ENCODE measurements at places on chromosomes 13 and 19.

- no peak for DNase-seq
These were observed 491.2 kb downstream of the COG6 start for GRCh38 chr13:40146611-40147117.

DNA sequence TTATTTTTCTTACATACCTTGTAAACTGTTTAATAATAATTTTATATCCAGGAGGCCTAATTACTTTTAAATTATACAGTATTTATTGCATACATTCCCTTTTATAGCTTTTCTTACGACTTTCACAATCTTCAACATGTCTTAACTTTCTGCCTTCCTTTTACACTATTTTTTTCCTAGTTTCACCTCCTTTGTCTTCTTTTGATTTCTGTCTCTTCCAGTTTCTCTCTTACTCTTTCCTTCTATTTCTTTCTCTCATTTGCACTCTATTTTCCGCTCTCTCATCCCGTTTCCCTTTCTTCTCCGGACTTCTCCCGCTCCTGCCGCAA is 11.5 kb downstream of the ZNF552 start:
- no peak for DNase-seq

GRCh38 chr19:33430674-33431277 is 57.3 kb downstream of the CEBPG start:
- DNase-seq, result peak; percentile 86

DNA sequence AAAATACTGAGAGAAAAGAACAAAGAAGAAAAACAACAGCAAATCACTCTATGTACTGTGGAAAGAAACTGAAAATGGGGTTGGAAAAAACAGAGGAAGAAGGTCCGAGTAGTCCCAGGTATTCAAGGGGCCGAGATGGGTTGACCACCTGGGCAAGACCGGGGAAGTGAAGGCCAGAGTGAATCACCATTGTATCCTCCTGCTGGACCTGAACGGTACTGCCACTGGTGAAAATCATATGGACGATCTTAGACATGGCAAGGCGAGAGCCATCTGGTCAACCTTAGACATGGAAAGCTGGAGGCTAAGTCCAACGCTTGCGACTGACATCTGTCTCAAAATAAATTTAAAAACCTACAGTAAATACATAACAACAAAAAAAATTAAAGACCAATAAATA is 44.4 kb upstream of the ZNF91 start:
- no peak for DNase-seq

DNA sequence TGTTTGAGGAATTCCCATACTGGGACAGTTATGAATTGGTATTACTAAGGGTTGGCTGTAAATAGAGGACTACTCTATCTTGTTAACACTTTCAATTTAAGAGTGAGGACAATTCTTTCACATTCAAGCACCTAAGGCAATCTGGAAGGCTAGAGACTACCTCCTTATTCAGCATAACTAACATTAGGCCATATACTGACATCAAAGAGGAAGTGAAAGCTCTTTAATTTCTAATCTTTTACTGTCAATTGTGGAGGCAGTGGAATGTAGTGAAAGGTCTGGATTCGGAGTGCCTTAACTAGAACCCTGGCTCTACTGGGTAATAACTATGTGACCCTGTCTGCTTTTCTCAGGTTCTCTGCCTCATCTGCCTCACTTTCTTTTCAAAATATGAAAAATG is 134.0 kb downstream of the UFM1 start:
- DNase-seq, result no peak

GRCh38 chr13:110209950-110210603 is 96.9 kb downstream of the COL4A1 start:
- DNase-seq, result no peak

GRCh38 chr13:20960663-20961309 is 58.2 kb upstream of the XPO4 start:
- DNase-seq, result no peak

- DNase-seq, result no peak
These were observed 13.5 kb upstream of the ARHGAP45 start for GRCh38 chr19:1053176-1054101.

- no peak for DNase-seq
These were observed at the start of gene NAPSA for GRCh38 chr19:50365434-50366306. Gene NAPSA (minus strand): TSS chr19:50365639. CDS start chr19:50365621, 18 bp downstream.

DNA sequence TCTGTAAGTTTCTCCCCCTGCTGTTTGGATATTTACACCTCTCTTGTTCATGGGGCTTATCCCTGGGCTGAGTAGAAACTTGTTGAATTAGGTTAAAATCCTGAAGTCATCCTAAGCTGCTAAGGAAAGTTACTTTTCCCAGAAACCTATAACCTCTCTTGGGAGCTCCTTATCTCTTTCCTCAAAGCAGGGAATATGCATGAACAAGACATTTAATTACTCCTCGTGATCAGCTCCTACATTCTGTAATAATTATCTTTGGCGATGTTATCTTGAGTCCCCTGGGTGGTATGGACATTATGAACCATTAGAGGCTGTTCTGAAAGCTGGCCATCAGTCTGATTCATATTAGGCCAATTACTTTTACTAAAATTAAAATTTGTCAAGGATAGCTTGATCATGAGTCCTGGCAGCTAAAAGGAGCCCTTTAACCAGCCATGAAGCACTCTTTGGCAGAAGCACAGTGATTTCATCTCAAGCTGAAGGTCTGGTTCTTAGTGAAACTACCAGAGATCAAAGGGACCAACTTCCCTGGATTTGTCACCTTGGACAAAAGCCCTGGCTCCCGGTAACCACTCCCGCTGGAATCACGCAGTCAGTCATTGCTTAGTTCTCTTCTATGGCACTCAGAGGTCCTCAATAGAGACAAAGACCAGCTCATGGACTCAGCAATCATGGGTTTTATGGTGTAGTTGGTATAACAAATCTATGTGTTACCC is 811.8 kb downstream of the UQCRFS1 start:
- DNase-seq, result no peak

DNA sequence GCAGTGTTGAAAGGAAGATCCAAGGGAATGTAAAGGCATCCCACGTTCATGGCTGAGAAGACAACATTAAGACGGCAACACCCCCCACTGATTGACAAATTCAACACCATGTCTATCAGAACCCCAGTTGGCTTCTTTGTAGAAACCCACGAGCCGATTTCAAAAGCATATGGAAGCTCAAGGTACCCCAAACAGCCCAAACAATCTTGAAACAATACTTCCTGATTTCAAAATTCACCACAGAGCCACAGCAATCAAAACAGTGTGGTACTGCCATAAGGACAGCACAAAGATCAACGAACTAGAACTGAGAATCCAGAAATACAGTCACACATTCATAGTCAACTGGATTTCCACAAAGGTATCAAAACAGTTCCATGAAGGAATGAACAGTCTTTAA is 6.2 kb downstream of the MIER2 start:
- no peak for DNase-seq

DNA sequence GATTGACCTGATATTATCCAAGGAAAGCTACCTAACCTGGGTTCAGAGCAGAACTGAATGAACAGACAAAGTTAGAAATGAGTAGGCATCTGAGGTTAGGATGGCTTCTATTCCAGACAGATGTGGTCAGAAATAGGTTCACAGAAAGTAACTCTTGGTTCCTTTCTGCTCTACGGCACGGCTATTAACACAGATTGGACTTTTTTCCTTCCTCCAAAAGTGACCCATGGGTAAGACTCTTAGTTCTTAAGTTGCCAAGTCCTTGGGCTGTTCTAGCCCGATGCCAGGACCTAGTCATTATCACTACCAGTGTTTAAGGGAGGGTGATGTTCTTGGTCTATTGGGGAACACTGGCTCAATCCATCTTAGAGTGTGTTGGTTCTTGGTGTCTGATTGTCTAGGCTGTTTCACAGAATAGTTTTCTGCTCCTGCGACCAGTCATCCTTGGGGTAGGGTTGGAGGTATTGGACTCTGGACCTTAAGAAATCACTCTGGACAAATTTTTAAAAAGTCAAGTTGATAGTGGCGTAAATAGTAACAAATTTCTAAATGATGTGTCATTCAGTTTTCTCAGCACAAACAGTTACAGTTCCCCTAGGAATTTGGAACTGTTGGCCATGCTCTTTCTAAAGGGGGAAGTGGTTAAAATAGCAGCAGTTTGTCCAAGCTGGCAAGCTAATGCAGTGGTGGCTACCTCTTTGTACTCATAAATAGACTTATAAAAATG is 60.1 kb upstream of the MYCBP2 start:
- DNase-seq, result no peak

- DNase-seq, result no peak
These were observed 262.0 kb downstream of the NDFIP2 start for GRCh38 chr13:79742923-79743322.

GRCh38 chr13:51687947-51688714 is 103.9 kb downstream of the WDFY2 start:
- DNase-seq, result no peak

DNA sequence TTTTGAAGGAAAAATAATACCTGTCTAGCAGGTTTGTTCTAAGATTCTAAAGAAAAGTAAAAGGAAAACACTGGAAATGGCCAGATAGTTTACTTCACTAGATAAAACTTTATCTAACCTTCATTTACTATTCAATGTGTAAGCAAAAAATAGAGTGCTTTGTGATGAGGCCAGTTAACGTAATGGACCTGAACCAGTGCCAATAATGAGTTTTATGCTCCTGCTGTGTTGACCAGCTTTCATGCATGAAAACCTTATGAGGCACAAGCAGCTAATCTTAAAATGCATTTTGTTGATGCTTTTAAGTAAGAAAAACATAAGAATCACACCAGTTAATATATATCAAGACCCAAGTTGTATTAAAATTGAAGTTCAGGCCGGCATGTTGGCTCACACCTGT is 617.2 kb upstream of the GPC6 start:
- DNase-seq, result no peak

GRCh38 chr13:96527497-96527896 is 437.6 kb downstream of the HS6ST3 start:
- DNase-seq, result no peak

- no peak for DNase-seq
These were observed 203.4 kb upstream of the ZNF536 start for GRCh38 chr19:30168760-30169159.

DNA sequence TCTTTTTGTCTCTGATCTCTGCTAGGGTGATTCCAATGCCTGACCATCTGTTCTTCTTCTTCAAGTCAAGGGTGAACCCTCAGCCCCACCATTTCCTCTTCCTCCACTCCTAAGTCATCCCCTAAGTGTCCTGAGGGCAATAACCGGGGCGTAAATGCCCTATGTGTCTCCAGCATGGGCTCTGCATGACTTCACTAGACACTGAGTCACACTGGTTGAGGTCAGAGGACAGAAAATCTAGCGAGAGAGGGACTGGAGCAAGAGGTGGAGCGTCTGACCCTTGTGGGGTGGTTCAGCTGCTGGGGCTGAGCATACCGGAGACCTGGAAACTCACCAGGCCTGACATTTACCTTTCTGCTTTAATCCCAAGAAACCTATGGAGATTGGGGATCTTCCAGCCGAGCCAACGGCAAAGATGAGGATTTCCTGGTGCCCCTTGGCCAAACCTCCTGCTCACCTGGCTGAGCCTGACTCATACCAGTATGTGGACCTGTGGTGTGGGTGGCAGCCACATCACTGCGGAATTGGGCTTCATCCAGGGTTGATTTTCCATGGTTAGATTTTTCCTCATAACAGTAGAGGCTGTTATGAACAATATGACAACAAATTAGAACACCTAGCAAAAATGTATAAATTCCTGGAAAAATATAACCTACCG is 26.9 kb downstream of the SCGB2B2 start:
- no peak for DNase-seq

GRCh38 chr13:30431269-30431940 is 9.1 kb downstream of the UBE2L5 start:
- DNase-seq, result peak; percentile 21

DNA sequence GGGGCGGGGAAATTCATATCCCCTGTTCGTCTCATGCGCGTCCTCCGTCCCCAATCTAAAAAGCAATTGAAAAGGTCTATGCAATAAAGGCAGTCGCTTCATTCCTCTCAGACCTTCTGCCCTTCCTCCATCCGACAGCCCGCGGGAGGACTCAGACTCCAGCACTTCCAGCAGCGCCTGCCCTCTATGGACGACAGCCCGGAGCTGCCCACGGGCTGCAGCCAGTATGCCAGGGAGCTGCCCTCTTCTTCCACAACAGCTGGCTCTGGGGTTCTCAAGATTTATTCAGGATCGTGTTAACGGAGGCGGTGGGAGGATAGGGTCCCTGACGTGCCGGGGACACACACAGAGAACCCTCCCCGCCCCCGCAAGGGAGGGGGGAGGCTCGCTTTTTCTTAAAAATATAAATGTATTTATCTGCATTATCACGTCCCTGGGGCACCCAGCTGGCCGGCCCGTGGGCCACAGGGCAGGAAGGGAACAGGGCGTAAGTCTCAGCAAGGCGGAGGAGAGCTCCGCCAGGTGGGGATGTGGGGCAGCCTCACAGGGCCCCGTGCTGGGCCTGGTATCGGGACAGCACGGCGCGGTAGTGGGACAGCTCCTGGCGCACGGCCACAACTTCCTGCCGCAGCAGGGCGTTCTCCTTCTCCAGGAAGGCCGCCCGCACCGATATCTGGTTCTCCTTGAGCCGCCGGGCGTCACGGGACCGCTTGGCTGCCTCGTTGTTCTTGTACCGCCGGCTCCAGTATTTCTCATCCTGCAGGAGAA is 6.7 kb downstream of the DBP start:
- DNase-seq, result no peak

DNA sequence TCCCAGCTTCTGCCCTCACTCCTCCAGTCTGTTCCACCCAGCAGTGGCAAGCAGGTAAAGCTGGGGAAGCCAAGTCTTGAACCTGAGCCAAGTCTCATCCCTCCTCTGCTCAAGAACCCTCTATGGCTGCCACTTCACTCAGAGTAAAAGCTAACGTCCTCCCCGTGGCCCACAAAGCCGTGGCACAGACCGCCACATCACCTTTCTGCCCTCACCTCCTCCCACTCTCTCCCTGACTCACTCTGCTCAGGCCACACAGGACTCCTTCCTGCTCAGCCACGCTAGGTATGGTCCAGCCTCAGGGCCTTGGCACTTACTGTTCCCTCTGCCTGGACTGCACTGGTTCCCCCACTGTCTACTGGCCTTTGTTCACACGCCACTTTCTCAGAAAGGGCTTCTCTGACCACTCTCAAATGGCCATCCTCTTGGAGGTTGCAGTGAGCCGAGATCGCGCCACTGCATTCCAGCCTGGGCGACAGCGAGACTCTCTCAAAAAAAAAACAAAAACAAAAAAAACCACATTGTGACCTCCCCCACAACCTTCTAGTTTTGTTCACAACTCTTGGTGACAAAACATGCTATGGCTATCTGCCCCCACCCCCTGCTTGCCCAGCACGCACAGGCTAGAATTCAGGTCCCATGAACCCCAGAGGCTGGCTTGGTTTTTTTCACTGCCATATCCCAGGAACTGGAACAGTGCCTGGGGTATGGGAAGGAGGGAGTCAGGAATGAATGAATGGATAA is 15.8 kb downstream of the NDUFB7 start:
- no peak for DNase-seq
